Panc1 (cell line): ENCODE measurements at places on chromosomes 12 and 14.
A peak's percentile ranks its signal among the peaks of the same experiment; 100 is the strongest.

- no peak for DNase-seq
These were observed 14.2 kb upstream of the SLC38A4 start for GRCh38 chr12:46839964-46840363.

GRCh38 chr14:90424075-90424474, 27.2 kb downstream of the CALM1 start:
- DNase-seq, result no peak

GRCh38 chr12:101414533-101415119, 7.1 kb upstream of the ARL1 start:
- DNase-seq, result peak; percentile 68

- DNase-seq, result no peak
These were observed 43.1 kb downstream of the FRS2 start for GRCh38 chr12:69513297-69513696.

- no peak for DNase-seq
These were observed 101.0 kb downstream of the SCN8A start for GRCh38 chr12:51692016-51692415.

GRCh38 chr12:76569685-76570604, 10.4 kb upstream of the OSBPL8 start:
- no peak for DNase-seq

GRCh38 chr12:115451780-115452736, 768.1 kb upstream of the TBX3 start:
- no peak for DNase-seq

DNA sequence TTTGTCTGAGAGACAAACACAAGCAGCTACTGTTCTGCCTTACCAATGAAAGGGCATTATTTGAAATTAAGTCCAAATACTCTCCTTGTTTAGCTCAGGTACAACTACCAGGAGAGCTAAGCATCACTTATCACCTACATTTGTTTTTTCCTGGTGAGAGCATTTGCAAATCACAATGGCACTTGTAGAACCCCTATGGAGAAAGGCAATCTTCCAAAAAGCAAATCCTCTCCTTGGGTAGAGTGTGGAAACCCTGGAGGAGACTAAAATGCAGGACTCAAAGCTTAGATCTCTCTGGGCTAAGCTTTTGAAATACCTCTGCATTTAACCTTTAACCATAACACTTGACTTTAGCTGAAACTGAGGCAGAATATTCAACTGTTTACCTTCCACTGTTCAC, 20.8 kb downstream of the GTSF1 start:
- DNase-seq, result no peak

GRCh38 chr14:32102152-32102787, 25.2 kb downstream of the ARHGAP5 start:
- no peak for DNase-seq

GRCh38 chr12:49347311-49348193, 864 bp downstream of the DNAJC22 start:
- DNase-seq, result no peak

DNA sequence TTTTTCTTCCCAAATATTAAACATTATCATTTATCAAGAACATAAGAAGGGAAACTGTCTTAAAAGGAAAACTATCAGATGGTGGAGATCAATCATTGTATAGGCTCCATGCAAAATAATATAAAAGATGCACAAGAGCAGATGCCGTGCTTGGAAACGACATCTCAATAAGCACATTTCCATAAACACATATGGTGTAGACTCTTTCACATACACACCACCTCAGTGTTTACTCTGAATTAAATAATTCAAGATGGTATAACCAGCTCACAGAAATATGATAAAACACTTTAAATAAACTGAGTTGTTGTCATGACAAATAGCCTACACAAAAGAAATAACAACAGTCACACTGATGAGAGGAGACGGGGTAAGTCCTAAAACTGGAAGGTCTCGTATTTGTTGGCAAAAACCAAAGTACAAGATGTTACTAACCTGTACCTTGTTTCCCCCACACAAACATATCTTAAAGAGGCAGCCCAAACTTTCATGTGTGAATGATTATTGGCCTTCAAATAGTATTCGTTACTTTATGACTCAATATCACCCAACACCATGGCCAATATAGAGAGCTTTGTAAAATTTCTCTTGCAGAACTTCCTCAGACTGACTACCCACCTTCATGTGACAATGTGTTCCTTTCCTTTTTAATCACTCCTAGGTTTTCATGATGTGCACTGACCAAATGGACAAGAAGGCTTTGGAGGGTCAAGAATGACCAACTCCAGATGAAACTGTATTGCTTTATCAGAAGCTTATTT, 48.6 kb upstream of the TMPO start:
- no peak for DNase-seq

GRCh38 chr14:76446486-76446885, 70.5 kb downstream of the ESRRB start:
- DNase-seq, result no peak

DNA sequence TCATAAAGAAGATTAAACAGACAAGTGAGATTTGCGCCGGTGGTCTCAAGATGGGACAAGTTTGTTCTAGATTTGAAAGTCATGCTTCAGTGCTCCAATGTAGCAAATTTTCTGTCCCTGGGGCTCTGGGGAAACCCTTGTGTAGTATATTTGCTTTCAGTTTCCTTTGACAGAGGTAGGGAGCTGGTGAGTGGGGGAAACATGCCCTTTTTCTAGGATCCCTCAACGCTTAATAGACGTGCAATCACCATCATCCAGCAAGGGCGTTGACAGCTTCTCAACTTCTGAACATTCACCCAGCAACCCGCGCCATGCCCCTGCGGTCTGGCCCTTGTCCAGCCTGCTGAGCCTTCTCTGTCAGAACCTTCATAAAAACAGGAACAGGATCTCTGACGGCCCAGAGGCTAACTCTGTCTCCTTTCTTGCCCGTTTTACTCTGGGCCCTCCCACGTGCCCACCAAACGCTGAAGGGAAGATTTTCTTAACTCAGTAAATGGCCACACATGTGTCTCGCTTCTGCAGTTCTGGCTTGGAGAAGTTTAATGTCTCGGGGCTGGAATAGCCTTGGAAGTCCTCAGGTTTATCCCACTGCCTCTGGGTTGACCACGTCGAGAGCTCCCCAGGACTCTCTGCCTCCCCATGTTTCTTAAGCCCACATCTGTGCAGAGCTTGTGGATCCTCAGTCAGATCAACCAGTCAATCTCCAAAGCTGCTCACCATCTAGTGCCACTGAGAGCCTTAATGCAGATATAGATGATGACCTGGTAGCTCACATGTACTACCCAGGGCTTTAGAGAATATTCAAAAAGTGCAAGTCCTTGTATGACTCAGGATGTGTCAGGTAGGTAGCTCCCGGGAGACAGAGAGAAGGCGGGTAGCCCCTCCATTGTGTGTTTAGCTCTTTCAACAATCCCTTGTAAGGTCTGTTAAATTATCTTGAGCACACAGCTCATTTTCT, 58.1 kb upstream of the CCND2 start:
- no peak for DNase-seq

DNA sequence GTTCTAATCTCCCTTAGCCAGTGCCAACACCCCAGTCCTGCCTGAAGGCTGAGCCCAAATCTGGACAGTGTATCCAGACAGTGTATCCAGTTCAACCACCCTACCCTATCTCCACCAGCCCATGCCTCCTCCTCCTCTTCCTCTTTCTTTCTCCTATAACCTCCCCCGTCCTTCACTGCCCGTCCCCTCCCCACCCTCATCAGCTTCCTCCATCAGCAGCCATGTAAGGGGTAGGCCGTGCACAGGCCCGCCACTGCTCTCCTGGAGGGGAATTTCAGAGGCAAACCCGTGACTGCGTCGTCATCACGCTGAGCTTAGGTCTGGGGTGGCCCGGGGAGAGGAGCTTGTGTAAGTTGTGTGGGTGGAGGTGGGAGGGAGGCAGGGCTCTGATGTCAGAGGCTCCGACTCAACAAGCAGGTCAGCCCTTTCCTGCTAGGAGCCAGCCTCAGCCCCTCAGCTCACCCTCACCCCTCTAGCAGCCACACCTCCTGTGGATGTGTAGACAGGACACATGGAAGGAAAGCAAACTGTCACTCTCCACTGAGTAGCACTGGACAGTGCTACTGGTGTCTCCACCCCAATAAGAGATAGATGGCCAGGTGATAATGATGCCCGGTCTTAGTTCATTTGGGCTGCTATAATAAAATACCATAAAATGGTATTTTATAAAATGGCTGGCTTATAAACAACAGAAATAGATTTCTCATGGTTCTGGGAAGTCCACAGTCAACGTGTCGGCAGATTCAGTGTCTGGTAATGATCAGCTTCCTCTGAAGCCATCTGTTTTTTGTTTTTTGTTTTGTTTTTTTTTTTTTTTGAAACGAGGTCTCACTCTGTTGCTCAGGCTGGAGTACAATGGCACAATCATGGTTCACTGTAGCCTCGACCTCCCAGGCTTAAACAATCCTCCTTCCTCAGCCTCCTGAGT, 50.5 kb downstream of the IRF2BPL start:
- no peak for DNase-seq

- no peak for DNase-seq
These were observed at the start of gene HVCN1 for GRCh38 chr12:110688446-110689280. HVCN1 (minus strand) TSS chr12:110689115; CDS start chr12:110683245, 5,870 bp downstream.

- DNase-seq, result no peak
These were observed 5.8 kb upstream of the TBPL2 start for GRCh38 chr14:55446127-55446736.

DNA sequence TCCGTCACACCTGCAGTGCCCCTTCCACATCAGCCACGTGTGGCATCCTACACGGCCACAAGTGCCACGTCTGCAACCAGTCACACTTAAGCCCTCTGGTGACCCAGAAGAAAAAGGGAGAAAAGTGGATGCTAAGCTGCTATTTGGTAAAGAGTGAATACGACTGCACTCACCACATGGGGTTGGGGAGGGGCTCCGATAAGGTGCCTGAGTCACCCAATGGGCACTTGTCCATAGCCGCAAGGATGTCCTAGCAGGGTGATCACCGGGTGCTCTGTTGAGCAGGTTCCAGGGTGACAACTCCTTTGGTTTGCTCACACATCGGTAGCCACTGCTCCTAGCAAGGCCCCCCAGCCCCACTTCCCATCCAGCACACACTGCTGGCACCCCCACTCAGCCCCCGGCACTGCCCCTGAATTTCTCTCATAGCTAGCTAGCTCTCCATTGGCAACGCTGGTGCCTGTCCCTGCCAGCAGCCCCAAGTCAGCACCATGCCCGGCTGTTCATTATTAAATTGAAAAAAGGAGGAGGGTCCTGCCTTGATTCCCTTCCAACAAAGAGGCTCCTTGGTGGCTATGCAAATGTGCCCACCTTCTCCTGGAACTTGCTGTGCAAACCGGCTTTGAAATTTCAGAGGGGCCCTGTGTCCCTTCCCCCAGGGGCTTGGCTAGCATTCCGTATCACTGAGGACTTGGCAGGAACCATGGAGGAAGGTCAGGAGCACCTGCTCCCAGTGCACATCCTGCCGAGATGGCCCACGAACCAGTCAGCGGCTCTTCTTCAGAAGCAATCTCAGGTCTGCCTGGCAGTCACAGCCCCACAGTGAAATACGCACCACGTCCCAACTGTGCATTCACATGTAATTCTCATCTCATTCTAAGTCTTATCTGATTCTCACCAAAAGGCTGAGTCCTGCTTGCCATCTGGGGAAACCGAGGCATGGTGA, 227.7 kb upstream of the DIO3 start:
- no peak for DNase-seq

DNA sequence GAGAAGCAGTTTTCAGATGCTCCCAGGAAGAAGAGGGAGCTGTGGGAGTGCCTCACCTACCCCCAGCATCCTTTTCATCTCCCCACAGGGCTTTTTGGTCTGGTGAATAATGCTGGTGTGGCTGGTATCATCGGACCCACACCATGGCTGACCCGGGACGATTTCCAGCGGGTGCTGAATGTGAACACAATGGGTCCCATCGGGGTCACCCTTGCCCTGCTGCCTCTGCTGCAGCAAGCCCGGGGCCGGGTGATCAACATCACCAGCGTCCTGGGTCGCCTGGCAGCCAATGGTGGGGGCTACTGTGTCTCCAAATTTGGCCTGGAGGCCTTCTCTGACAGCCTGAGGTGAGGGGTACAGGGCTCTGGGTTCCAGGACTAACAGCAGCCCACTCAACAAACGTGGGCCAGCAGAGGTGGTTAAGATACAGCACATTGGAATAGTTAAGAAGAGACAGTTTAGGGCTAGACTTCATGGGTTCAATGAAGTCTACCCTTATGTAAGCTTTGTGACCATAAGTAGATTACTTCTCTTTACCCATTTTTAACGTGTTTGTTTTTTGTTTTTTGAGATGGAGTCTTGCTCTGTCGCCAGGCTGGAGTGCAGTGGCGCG, 1.5 kb downstream of the RDH5 start:
- DNase-seq, result no peak

GRCh38 chr14:92373336-92373735, 50.4 kb downstream of the SLC24A4 start:
- DNase-seq, result no peak

- DNase-seq, result no peak
These were observed 1.1 kb upstream of the BCL11B start for GRCh38 chr14:99272899-99273765.

GRCh38 chr12:48422060-48422459, 50.3 kb upstream of the ANP32D start:
- DNase-seq, result no peak

DNA sequence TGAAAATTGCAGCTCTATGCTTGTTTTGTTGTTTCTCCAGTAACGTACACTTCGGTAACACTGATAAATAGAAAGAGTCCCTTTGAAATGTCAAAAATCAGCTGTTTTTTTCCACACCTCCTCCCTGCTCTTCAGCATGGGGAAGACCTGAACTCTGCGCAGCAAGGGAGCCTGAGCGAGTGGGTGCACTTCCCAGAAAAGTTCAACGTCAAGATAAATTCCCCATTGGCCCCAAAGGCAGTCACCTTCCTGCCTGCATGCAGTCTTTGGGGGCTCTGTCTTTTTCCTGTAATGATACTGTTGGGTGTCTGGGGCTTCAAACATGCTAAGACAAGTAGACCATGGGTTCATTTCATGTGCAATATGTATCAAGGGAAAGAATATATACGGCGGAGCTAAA, 8.8 kb upstream of the FOXG1 start:
- no peak for DNase-seq

- no peak for DNase-seq
These were observed 795 bp downstream of the STAT6 start for GRCh38 chr12:57110104-57111030.

GRCh38 chr12:4114986-4115385, 158.6 kb upstream of the CCND2 start:
- DNase-seq, result no peak

DNA sequence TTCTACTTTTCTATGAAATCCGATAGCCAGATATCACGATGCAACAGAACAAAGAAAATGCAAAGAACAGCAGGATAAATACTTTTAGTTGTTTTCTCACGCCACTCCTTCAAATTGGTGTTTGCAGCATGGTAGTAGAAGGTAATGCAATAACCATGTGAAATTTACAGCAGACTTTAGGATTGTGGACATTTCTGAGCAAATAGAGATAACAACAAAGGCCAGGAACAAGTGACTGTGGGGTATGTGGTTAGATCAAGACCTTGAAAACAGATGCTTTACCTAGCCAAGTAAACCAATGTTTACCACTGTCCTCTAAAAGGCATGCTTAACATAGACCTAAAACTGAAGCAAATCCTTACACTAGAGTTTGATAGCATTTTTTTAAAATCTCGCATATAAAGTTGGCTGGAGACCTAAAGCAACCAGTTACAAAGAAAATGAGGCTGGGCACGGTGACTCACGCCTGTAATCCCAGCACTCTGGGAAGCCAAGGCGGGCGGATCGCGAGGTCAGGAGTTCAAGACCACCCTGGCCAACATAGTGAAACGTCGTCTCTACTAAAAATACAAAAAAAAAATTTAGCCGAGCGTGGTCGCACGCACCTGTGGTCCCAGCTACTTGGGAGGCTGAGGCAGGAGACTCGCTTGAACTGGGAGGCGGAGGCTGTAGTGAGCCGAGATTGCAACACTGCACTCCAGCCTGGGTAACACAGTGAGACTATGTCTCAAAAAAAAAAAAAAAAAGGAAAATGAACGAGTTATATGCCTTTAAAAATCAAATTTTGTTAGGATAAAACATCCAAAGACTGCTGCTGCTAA, 123.2 kb upstream of the FOXN3 start:
- no peak for DNase-seq
